ENCODE measurements at places on chromosomes 7 and 10.
A peak's percentile ranks its signal among the peaks of the same experiment; 100 is the strongest.

DNA sequence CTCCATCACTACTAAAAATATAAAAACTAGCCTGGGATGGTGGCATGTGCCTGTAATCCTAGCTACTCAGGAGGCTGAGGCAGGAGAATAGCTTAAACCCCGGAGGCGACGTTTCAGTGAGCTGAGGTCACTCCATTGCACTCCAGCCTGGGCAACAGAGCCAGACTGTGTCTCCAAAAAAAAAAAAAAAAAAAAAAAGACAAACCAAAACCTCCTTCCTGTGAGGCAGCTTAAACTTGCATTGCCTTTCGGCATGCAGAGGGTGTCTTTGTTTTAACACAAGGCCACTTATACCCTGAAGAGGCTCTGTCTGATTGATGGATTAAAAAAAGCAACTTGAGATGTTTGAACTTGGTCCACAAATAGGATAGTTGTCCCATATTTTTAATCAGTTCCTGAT lies 128.4 kb upstream of the RSU1 start:
- peak; percentile 59 for DNase-seq

GRCh38 chr10:95841661-95842498 lies 65.9 kb upstream of the CC2D2B start:
- peak; percentile 64 for DNase-seq

GRCh38 chr7:4109481-4110110 lies 572.5 kb upstream of the FOXK1 start:
- DNase-seq, result no peak

GRCh38 chr7:149500201-149500600 lies 2.6 kb upstream of the ZNF746 start:
- DNase-seq, result no peak

- no peak for DNase-seq
These were observed 10.2 kb downstream of the AKR1C4 start for GRCh38 chr10:5206799-5207198.

- no peak for DNase-seq
These were observed 73.9 kb upstream of the KAT6B start for GRCh38 chr10:74752371-74753040.

DNA sequence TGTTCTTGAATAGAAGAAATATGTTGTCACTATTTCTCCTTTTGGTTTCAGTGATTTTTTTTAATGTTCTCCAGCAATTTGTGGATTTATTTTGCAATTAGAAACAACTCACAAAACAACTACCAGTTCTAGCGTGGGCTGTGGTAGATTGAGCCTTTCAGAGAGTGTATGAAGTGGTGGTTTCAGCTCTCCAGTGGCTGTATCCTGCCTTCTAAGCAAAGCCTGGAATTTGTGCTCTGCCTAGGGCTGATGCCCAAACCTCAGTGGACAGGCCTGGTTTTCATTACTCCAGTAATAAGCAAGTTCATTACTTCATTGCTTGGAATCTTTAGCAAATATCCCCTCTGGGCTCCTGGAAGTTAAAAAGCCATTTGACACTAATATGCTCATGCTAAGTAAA lies 35.9 kb downstream of the APBB1IP start:
- DNase-seq, result peak; percentile 68

GRCh38 chr7:72462311-72462710 lies 50.2 kb upstream of the CALN1 start:
- no peak for DNase-seq

DNA sequence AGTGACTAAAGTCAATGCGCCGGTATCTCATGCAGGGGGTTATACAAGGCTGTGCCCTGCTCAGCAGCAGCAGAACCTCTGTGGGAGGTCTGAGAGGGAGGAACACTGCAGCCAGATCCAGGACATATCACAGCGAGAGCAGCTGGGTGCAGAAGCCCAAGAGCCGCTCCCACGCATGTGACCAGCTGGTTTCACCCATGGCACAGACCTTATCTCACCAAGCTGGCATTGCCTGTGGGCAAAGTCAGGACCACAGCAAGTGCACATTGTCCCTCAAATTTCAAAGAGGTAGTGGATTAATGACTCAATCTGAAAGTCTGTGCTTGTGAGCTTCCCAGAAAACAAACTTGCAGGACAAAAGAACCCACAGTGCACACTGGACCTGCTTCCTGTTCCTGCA lies 31.6 kb upstream of the AKR1C1 start:
- DNase-seq, result no peak

DNA sequence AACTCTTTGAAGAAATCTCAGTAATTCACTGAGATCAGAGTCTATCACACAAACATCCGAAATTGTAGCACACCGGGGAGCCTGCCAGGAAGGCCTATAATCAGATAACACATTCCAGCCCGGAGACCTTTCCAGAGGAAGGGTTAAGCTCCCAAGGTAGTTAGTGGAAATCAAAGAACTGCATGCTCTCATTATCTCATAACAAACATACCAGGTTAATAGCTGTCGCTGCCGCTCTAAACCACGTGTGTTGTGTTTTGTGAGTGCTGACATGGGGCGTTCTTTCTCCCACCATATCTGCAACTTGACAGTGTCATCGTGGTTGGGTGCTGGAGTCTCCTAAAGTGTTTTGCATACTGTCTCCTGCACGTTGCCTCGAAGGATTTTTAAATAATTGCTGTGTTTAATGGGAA lies 120.7 kb upstream of the CARD11 start:
- no peak for DNase-seq

GRCh38 chr10:120012566-120012965 lies 120.0 kb downstream of the SEC23IP start:
- peak; percentile 74 for DNase-seq

DNA sequence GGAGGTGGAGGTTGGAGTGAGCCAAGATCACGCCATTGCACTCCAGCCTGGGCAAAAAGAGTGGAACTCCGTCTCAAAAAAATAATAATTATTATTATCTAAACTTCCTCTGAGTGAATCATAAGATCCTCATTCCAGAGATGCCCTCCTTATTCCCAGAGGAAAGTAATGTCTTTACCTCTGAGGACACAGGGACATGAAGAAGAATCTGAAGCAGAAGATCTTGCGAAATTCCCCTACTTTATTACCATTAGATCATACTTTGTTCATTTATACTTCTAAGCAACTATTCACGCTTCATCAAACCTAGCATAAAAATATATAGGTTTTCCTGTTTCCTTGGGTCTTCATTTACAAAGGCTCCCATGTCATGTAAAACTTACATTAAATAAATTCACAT lies 143.1 kb downstream of the ETV1 start:
- DNase-seq, result peak; percentile 37

- DNase-seq, result no peak
These were observed 552.3 kb downstream of the PTPRN2 start for GRCh38 chr7:158035343-158035742.

- no peak for DNase-seq
These were observed 173.8 kb upstream of the HABP2 start for GRCh38 chr10:113379091-113379490.

- no peak for DNase-seq
These were observed 3.5 kb downstream of the ELMO1 start for GRCh38 chr7:37445064-37445723.

DNA sequence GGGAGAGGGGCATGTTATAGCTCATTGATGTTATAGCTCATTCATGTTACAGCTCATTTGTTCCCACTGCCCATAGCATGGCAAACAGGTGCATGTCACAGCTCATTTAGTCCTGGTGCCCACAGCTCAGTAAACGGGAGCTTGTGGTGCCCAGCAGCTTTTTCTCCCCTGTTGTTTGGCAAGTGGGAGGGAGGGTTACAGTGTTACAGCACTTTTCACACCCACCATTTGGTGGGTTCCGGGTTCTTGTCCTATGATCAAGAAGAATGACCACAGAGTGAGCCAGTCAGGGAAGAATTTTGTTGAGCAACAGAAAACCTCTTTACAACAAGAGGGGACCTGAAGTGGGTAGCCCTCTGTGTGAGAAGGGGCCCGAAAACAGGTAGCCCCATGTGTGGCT lies 162.8 kb upstream of the CSTF2T start:
- DNase-seq, result no peak

GRCh38 chr10:17747883-17748550 lies 4.0 kb upstream of the TMEM236 start:
- no peak for DNase-seq

DNA sequence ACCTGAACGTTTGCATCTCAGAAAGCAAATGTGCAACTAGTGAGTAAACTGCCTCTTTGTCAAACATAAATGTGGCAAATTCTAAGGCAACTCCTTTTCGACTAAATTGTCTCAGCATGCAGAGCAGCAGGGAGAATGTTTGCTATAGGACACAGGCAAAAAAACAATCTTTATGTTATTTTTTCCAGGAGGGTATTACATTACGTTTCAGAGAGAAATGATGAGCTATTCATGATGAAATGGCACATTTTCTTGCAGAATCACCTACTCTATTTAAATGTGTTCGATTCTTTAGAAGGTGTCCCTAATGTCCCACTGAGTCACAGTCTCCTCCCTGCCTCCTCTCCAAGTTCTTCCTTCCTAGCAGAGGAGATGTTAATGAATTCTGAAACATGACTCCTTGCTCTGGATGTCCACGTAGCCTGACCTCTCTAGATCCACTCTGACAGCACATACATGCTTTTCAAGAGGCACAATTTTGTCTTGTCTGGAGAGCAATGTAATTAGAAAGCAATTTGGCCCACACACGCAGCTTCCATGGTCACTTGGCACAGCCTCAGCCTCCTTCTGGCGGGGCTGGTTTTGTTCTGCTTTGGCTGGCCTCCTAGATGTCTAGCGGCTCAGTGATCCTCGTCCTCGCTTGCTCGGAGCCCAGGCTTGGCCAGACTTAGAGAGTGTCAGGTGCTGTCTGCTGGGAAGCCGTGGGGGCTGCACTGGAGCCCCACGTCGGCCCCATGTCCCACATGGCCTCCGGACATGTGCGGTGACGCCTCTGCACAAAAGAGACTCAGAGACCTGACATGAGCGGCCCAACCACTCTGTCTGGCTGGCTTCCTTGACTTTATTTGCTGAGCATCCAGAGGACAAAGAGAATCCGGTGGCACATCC lies 125.7 kb upstream of the ZNF438 start:
- peak; percentile 53 for DNase-seq

- no peak for DNase-seq
These were observed 510.1 kb upstream of the AUTS2 start for GRCh38 chr7:69088185-69088584.

- peak; percentile 49 for DNase-seq
These were observed 207.9 kb upstream of the MYO3A start for GRCh38 chr10:25725917-25726716.

- no peak for DNase-seq
These were observed 227.9 kb downstream of the TCF7L2 start for GRCh38 chr10:113177936-113178335.

DNA sequence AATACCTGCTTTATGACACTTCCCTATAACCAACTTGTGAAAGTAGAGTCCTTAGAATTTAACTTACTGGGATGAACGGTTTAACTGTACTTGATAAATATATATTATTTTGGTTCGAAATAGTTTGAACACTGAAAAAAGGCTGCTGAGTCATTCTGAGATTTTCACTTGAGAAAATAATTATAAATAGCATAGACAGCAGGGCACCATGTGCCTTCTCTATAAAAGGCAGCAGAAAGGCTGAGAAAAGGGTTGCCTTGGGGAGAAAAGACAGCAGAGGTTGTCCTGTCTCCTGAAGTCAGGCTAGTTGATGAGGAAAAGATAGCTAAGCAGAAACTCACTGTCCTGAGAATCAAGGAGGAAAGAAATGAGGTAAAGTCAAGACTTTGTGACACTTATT lies 92.4 kb downstream of the CTTNBP2 start:
- no peak for DNase-seq

DNA sequence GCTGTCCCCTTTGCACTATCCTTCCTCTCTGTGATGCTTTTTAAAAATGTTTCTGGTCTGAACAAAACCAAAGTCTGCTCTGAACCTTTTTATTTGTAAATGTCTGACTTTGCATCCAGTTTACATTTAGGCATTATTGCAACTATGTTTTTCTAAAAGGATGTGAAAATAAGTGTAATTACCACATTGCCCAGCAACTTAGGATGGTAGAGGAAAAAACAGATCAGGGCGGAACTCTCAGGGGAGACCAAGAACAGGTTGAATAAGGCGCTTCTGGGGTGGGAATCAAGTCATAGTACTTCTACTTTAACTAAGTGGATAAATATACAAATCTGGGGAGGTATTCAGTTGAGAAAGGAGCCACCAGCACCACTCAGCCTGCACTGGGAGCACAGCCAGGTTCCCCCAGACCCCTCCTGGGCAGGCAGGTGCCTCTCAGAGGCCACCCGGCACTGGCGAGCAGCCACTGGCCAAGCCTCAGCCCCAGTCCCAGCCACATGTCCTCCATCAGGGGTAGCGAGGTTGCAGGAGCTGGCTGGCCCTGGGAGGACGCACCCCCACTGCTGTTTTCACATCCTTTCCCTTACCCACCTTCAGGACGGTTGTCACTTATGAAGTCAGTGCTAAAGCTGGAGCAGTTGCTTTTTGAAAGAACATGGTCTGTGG lies 11.4 kb upstream of the CSGALNACT2 start:
- DNase-seq, result no peak

- no peak for DNase-seq
These were observed 57.2 kb upstream of the OPALIN start for GRCh38 chr10:96415891-96416554.

GRCh38 chr7:8637322-8637721 lies 203.9 kb downstream of the NXPH1 start:
- DNase-seq, result no peak

- DNase-seq, result no peak
These were observed 9.2 kb downstream of the TNPO3 start for GRCh38 chr7:129045682-129046081.

GRCh38 chr7:141381794-141382427 lies 169.3 kb upstream of the AGK start:
- no peak for DNase-seq

GRCh38 chr7:55240418-55241142 lies 124.6 kb upstream of the LANCL2 start:
- DNase-seq, result no peak

GRCh38 chr7:135991322-135991721 lies 14.2 kb upstream of the MTPN start:
- DNase-seq, result no peak
